ENCODE measurements at places on chromosomes 13 and 19.

GRCh38 chr19:38569368-38569983, 48.3 kb downstream of the MAP4K1 start:
- no peak for DNase-seq

GRCh38 chr19:11694533-11695439, 44.0 kb downstream of the ZNF823 start:
- peak; percentile 93 for DNase-seq

GRCh38 chr19:6740589-6741343, 1.3 kb downstream of the TRIP10 start:
- DNase-seq: peak; percentile 47

GRCh38 chr19:32316034-32316433, 29.4 kb upstream of the ZNF507 start:
- no peak for DNase-seq

DNA sequence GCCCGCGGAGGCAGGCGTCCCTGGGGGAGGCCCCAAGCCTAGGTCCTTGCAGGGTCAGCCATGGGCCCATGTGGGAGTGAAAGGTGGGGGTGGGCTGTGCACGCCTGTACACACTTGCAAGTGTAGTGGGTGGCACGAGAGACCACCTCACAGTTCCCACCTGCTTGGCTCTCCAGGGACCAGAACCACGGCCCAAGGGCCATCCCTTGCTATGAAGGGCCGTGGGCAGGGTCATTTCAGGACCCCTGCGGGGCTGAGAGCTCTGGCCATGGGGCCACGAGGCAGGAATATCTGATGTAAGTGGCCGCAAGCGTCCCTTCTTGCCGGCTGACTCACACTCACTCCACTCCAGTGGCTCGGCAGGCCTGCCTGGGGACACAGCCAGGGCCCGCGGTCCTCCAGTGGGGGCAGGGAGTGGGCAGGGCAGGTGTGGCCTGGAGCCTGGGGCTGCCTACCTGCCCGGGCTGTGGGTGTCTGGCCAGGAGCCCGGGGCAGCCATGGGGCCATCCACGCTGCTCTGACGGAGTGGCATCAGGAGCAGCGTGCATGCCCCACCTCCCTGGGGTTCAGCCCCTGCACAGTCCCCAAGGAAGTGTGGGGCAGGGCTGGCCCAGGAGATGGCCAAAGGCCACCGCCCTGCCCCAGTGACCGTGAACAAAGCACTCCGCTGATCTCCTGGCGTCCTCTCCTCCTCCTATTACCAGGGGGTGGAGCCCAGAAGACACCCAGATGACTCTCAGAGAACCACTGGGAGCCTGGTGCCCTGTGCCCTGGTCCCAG, 8.6 kb upstream of the MKNK2 start:
- DNase-seq: no peak

GRCh38 chr19:44696939-44697669, 1.8 kb upstream of the CEACAM16 start:
- DNase-seq: no peak

GRCh38 chr19:34345947-34346351, 19.0 kb upstream of the GPI start:
- peak; percentile 86 for DNase-seq

DNA sequence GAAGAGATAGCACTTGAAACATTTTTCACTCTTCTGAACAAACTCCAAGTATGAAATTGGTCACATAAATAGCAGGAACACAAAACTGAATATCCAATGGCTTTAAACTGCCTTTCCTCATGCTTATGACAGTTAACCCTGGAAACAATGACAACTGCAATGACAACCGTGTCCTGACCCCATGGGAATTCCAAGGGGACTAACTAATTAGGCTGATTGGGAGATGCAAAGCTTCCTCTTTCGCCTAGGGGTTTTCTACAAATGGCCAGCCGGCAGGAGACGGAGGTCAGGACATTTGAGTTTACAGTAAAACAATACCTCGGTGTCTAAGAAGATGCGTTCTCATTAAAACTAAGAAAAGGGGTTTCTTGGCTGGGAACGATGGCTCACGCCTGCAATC, 53.0 kb upstream of the URAD start:
- DNase-seq: no peak

DNA sequence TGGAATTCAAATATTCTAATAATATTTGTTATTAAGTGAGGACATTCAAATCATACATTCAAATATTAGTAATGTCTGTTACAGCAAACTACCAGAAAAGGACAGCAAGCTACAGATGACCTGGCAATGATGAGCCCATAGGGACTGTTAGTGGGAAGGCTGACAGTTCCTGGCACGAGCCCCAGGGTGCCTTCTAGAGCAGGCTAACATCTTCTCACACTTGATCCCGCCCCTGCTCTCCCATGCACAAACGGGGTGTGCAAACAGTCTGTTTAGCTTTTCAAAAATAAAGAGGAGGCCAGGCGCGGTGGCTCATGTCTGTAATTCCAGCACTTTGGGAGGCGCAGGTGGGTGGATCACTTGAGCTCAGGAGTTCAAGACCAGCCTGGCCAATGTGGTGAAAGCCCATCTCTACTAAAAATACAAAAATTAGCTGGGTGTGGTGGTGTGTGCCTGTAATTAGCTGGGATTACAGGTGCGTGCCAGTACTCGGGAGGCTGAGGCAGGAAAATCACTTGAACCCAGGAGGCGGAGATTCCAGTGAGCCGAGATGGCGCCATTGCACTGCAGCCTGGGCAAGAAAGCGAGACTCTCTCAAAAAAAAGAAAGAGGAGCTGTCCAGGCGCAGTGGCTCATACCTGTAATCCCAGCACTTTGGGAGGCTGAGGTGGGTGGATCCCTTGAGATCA, 9.6 kb upstream of the GARRE1 start:
- DNase-seq: no peak

- no peak for DNase-seq
Measured at GRCh38 chr19:50949861-50950260, 3.0 kb downstream of the KLK5 start.

DNA sequence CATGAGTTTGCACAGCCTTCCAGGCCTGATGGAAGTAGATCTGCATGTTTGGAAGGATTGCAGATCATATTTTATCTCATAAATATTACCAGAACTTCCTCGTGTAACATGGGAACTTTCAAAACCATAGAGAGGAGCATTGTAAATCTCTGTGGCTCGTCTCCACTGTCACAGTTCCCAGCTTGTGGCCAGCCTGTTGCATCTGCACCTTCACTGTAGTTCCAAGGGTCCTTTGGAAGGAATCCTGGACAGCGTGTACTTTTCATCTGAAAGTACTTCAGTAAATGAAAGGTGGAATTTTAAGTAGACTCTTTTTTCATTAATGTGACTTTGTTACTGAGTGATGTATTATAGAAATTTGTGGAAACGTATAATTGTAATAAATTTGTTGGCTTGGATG, 105.4 kb downstream of the ATP11A start:
- DNase-seq: no peak

- no peak for DNase-seq
Measured at GRCh38 chr13:48278806-48279205, 24.7 kb upstream of the RB1 start.

DNA sequence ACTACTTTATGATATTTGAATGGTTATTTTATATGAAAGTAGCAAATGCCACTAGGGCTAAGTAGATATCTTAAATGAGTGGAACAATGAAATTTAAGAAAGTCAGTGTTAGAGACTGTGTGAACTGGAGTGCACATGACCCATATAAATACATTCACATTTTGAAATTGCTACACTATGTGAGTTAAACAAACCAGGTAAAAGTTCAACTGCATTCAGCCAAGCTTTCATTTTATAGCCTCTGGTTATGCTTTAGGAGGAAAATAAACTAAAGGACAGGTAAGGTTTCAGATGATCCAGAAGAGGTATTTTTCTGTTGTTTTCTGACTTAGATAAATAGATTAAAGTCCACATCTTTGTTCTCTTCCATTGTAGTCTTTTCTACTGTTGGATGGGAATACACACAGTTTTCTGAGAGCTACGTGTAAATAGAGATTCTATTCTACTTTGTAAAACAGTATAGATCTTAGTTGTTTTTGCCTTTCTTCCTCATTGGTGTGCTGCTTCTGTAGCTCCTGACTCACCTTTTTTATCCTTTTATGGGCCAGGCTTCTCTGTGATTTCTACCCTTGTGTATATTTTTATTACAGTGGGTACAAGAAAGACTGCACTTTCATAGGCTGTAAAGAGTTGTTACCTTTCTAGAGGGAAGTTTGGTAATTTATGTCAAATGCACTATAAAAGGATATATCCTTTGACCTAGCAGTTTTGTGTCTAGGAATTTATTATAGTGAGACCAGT, 54.6 kb upstream of the KCTD4 start:
- DNase-seq: no peak

DNA sequence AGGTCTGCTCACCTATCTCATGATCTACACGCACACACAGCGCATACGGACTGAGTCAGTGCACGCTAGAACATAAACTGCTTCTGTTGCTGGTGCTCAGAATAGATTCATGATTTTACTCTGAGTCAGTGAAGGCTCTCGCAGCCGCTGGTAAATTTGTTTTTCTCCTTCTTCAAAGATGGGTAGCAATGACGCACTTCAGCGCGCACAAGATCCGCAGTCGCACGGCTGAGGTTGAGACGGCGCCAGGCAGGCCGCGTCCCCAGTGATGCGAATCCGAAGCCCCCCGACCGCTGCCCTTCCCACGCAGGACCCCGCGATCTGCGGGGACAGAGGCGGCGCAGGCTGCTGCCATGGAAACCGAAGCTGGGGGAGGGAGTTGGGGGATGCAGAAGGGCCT, 103.7 kb upstream of the USP29 start:
- DNase-seq: no peak

- peak; percentile 74 for DNase-seq
Measured at GRCh38 chr19:3285647-3286176, 61.3 kb downstream of the CELF5 start.

DNA sequence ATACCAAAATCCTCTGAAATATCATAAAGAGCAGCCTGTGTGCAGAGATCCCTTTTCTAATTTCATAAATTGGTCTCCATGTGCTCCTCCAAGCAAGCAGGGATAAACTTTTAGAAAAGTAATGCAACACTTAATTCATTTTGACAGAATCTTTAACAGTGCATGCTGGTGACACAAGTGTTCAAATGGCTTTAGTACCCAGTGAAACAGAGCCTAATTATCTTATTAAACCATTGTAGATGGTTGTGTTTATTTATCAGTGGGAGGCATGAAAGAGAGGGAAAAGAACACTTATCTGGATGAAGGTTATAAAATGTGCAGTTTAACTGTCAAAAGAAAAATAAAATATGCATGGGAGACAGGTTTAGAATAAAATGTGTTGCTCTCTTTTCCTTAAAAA, 945.0 kb upstream of the PCDH20 start:
- DNase-seq: no peak

DNA sequence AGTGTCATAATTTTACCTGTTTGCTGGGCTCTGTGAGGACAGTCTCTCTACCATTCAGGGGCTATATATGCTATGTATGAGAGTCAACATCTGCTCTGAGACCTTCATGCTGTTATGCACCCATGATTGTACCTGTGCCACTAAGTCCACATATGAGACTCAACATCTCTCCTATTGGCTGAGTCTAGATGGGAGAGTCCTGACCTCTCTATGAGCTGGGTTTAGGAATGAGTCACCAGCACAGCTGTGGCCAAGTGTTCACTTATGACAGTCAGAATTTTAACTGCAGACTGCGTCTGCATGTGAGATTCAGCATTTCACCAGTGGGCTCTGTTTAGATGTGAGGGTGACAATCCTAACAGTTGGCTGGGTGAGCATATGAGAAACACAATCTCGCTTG, 49.5 kb downstream of the ZNF729 start:
- no peak for DNase-seq

GRCh38 chr13:103078158-103078557, 11.9 kb upstream of the SLC10A2 start:
- no peak for DNase-seq

GRCh38 chr19:53898636-53899341, 10.3 kb upstream of the CACNG7 start:
- no peak for DNase-seq

GRCh38 chr19:46226438-46226973, 3.0 kb upstream of the IGFL1 start:
- DNase-seq: no peak

DNA sequence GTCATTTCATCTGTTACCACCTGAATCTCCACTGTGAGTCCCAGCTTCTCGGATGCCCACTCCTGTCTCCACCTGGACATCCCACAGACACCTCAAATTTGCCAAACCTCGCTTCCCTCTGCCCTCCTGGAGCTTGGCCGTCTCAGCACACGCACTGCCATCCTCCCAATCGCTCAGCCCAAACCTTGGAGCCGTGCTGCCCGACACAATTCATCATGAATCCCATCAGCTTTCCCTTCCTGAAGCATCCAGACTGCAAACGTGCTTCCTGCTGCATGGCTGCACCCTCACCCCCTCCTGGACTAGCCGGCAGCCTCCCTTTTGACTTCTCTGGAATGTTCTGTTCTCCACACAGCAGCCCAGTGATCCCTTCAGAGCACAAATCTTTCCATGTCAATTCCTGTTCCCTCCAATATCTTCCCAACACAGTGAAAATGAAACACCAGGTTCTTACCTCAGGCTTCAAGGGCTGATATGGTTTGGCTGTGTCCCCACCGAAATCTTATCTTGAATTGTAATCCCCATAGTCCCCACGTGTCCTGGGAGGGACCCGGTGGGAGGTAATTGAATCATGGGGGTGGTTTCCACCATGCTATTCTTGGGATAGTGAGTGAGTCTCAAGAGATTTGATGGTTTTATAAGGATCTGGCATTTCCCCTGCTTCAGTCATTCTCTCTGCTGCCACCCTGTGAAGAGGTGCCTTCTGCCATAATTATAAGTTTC, 1.1 kb upstream of the PROZ start:
- DNase-seq: no peak

- DNase-seq: no peak
Measured at GRCh38 chr19:1132552-1133383, 29.0 kb downstream of the GPX4 start.

- DNase-seq: no peak
Measured at GRCh38 chr13:37118016-37118415, 12.6 kb upstream of the CSNK1A1L start.

DNA sequence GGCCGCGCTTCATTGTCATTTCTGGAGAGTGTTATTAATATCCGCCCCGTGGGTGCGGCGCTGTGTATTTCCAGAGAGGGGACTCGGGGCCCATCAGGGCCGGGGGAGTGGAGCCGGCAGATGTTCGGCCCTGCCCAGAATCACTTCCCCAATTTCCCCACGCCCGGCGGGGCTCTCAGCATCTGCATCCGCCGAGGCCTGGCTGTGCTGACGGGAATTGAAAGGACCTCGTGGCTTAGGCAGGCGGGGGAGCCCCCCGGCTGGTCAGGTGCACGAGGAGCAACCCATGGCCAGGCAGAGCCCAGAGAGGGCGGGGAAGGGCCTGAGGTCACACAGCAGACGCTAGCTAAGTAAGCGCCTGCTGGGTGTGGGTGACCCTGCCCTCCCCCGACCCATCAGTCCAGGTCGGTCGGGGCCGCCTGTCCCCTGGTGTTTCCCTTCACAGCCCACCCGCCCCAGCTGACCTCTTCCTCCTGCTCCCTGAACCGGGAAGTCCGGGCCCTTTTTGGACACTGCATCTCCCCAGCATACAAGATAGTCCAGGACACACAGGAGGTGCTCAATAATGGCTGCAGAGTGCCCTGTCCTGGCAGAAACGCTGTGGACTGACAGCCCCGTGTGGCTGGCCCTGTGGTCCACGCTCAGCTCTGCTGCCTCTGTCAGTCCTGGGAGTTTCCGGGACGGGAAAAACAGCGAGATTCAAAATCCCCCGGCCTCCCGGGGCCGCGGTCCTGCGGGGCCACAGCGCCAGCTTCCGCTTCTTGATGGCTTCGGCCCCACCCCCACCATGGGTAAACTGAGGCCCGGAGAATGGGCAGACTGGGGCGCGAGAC, 22.1 kb downstream of the ARID3A start:
- DNase-seq: peak; percentile 32
